ENCODE measurements at places on chromosomes 7 and 10.

DNA sequence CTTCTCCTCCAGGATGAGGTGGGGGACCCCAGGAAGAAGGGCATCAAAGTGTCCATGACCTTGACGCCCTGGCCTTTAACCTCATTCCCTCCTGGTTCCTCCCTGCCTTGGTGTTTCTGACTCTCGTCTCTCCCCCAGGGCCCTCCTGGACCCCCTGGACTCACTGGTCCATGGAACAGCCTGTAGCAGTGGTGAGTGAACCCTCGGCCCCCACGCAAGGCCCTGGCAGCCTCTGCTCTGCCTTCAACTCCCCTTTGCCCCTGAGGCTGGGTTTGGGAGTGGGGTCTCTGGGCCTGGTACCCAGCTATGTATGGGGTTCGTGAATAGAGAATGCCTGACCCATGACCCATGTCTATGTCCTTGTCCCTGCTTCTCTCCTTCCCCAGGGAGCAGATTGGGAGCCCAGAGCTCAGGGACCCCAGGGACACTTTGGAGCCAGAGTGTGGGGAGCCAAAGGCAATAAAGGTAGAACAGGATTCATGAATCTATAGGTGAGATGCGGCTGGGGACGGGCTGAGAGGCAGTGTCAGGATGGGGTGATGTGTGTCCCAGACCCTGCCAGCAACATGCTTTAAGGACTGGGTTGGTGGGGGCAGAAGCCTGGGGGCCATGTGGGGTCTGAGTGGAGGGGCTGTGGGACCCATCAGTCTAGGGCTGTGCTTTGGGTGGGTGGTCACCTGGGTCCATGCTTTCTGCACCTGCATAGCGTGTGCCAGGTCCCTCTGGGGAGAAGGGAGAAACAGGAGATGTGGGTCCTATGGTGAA, 18.4 kb upstream of the VOPP1 start:
- DNase-seq: no peak

GRCh38 chr10:81248886-81249285, 626.1 kb upstream of the NRG3 start:
- no peak for DNase-seq

DNA sequence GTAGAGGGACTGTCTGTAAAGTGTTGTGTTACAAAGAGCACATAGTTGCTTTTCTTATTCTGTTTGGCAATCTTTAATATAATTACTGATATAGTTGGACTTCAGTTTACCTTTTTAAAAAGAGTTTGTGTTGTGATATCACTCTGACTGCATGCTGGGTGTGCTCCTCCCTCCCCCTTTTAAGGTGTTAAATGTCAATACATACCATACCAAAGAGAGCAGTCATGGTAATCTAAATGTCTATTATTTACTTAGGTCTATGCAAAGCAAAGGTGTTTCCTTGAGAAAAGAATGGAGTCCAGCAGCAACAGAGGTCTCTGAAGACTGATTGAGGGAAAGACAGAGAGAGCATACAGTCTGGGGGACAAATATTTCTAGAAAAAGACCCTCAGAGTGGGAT, 275.1 kb upstream of the NRP1 start:
- no peak for DNase-seq

- DNase-seq: no peak
These were observed 364.8 kb downstream of the SFMBT2 start for GRCh38 chr10:7045891-7046599.

- no peak for DNase-seq
These were observed 2.3 kb upstream of the NRP1 start for GRCh38 chr10:33336582-33337325.
